Activated naive CD4-positive, alpha-beta T cell treated with anti-CD3 and anti-CD28 coated beads, Interleukin-2, amount 50 U/mL, for 16 hours (primary cell): ENCODE measurements at places on chromosomes 12 and 14.

DNA sequence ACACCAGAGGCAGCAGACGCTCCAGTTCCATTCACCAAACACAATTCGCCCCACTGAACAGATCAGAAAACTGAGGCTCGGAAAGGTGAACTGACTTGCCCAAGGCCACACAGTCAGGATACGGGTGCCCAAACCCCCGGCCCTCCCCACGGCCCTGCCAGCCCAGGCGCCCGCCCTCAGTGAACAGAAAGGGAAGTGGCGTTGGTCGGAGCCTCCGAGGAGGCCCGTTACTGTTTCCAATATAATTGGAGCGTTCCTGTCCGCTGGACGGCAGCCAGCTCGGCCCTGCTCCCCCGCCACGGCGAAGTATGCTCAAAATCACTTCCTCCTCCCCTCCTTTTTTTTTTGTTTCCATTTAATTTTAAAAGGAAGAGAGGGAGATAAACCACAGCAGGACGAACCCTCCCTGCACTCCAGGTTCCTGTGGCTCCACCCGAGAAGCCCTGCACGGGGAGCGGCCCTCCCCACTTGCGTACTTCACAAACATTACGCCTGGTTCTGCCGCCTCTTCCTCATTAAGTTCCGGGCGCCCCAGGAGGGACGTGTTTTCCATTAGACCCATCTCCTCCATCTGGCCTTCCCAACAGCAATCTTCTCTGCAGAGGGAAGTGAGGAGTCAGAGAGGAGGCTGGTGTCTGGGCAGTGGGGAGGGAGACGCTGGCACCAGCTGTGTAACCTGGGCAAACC, 61.1 kb downstream of the NCOR2 start:
- DNase-seq, result no peak

- DNase-seq, result no peak
Measured at GRCh38 chr12:8612629-8613028, at the start of gene AICDA. Gene AICDA (minus strand): TSS chr12:8612859. CDS start chr12:8612767, 92 bp downstream.

GRCh38 chr14:105325716-105326567, 11.4 kb downstream of the PACS2 start:
- DNase-seq, result no peak

DNA sequence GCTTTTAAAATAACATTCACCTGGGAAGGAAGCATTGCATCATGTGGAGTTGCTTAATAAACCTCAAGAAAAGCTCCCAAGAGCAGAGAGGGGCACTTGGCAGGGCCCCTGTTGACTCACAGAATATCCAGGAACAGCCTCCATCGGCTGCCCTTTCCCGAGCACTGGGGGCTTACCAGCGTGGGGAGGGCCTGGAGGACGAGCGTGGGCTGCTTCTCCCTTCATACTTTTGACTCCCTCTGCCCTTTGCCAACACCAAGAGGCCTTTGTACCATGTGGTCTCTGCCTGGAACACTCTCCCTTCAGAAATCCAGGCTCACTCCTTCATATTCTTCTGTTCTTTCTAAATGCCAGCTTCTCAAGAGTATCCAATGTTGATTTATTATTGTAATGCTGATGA, 492.1 kb upstream of the TMEM132C start:
- DNase-seq, result no peak

DNA sequence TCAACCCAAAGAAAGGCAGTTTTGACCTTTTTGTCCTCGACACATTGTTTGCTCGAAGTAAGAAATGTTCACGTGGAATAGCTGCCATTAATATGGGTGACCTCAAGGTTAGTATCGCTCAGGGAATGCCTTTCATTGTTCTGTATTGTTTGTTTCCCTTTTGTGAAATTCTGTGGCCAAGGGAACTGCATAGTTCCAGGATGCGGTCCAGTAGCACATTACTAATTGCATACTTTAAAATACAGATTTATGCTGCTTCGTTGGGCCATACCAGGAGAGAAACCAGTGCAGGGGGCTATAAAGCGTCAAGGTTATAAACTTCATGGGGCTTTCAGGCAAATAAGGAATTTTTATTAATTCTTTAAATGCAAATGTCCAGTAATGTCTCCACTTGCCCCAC, 73.3 kb upstream of the USP44 start:
- DNase-seq, result no peak

DNA sequence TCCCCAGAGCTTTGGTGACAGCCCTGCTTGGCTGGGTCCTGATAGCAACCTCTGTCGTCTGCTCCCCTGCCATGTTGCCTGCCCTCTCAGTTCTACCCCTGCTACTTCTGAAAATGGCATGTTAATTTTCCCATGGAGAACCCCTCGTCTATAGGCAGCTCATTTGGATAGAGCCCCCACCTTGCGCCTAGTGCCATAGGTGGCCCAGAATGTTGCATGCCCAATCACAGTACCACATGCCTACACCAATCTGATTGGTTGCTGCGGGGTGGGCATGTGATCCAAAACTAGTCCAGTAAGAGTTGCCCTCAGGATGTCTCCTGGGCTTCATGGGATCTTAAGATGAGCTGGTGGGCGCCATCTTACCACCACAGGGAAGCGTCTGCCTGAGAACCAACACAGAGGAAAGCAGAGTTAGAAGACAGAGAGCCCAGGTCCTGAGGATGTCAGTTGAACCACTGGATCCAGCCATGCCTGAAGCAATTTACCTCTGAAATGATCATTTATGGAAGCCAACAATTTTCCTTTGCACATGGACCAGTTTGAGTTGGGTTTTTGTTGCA, 85.7 kb downstream of the PAPOLA start:
- no peak for DNase-seq

DNA sequence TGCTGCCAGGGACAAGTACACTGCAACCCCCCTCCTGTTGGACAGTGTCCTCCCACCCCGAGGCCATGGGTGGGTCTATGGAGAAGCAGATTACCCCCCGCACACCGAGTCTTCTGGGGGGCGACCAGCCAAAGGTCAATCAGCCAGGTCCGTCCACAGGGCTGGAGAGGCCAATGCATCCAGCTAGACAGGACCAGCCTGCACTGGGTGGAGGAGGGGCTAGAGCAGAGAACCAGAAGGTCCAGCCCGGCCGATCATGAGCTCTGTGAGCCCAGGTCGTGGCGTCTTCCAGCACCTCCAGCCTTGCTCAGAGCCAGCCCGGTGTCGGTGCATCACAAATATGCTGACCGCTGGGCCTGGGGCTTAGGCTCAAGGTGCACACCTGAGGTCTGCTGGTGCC, 8.2 kb upstream of the ADSS1 start:
- DNase-seq, result no peak

DNA sequence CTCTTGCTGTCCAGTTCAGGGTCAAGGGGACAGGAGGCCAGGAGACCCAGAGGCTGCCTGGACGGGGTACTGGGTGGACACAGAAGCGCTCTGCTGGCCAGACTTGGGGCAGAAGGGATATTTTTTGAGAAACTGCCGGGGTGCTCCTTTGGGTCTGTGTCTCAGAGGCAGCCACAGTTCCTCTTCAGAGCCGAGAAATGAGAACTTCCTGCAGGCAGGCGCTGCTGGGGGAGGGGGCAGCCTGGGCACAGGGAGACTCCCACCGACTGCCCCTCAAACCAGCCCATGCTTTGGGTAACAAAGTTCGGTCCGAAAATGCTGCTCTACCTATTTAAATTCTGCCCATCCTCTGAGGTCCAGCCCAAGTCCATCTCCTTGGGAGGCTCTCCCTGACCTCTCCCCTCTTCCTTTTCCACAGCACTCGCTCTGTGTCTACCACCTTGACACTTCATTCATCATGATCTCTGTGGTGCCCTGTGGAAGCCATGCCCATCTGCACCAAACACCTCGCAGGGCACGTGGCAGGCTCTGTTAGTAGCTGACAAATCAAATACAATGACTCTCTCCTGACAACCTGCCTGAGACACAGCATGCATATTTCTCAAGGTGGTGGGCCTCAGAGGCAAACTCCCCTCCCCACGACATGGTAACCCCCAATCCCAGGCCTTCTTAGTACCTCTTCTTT, 16.4 kb downstream of the HDAC7 start:
- DNase-seq, result no peak

- DNase-seq, result no peak
Measured at GRCh38 chr12:108839018-108839889, 18.1 kb downstream of the SSH1 start.

DNA sequence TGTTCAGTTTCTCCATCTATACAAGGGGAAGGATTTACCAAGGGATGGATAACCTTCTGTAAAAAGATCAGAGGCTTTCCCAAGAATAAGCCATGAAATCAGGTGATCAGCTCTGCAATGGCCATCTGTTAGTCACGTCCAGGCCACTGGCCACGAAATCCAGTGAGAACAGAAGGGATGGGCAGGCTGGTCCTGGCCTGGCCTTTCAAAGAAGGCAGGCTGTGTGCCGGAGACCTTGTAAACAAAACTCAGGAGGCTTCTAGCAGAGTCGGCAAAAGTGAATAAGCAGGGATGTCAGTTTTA, 68.5 kb downstream of the RNF34 start:
- no peak for DNase-seq

- no peak for DNase-seq
Measured at GRCh38 chr14:27387463-27387862, 789.6 kb upstream of the NOVA1 start.

- no peak for DNase-seq
Measured at GRCh38 chr14:22289570-22289969, 299.5 kb downstream of the DAD1 start.

DNA sequence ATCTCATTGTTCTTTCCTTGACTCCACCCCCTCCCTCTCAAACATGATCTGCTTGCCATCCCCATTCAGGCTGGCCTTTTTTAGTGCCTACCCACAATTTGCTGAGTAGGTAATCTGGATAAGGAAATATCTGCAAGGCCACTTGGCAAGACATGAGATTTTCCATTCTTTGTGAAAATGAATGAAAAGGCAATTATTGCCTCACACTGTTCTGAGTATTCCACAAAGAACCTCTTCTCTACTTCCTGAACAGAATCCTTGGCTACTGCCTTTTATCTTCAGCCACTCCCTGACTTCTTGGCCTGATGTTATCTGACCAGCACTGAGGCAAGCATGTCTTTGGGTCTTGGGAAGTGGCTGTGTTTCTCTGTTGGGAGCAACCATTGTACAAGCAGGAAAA, 263.2 kb upstream of the ATP2B1 start:
- no peak for DNase-seq

- DNase-seq, result no peak
Measured at GRCh38 chr14:38204719-38205115, 3.0 kb upstream of the SSTR1 start.

GRCh38 chr12:104682790-104683279, 226.1 kb downstream of the CHST11 start:
- peak; percentile 77 for DNase-seq

DNA sequence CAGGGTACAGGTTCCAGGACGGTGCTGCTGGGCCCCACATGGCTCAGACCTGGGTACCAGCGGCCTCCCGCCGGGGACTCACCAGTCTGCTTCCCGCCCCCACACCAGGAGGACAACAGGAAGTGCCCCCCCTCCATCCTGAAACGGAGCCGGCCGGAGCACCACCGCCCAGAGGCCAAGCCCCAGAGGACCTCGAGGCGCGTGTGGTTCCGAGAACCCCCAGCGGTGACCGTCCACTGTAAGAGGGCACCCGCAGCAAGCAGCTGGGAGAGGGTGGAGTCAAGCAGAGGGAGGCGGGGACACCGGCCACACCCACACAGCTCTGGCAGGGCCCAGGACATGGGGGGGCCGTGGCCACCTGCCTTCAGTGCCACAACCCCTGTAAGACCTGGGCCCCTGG, 8.1 kb downstream of the C14orf180 start:
- no peak for DNase-seq

DNA sequence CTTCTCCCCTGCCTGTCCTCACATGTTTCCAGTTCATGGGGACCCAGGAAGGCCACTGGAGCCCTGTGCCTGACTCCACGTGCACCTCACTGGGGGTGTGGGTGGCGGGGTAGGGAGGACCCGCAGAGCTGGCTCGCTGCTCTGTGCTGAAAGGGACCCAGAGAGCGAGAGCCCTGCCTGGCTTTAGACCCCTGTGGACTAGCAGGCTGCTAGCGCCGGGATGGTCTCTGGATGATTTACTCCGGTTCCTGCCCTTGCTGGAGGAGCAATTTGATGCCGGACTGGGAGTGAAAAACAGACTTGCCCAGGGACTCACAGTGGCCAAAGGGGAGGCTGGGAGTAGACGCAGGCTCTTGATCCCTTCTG, 49.0 kb downstream of the NTF3 start:
- DNase-seq, result no peak

GRCh38 chr14:22026527-22026926, 352.9 kb upstream of the OR4E1 start:
- no peak for DNase-seq

GRCh38 chr12:62760779-62761178, 174.2 kb downstream of the PPM1H start:
- no peak for DNase-seq

- DNase-seq, result no peak
Measured at GRCh38 chr14:93034671-93034994, 81.1 kb downstream of the ITPK1 start.

DNA sequence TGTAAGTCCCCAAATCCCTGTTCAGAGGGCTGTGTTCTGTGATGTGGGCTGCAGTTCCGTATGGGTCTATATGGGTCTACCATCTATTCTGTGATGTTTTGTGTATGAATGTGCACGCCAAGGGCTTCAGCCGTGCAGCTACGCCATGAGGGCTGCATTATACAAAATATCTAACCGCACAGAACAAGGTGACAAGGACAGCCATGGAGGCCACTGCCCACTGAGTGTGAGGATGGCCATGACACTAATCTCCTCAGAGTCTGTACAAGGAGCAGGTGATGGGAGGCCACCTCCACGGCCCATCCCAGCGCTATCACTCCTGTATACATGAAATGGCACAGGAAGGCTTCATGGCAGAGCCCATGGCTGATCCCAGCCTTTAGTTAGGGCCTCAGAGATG, 102.0 kb downstream of the DICER1 start:
- no peak for DNase-seq

DNA sequence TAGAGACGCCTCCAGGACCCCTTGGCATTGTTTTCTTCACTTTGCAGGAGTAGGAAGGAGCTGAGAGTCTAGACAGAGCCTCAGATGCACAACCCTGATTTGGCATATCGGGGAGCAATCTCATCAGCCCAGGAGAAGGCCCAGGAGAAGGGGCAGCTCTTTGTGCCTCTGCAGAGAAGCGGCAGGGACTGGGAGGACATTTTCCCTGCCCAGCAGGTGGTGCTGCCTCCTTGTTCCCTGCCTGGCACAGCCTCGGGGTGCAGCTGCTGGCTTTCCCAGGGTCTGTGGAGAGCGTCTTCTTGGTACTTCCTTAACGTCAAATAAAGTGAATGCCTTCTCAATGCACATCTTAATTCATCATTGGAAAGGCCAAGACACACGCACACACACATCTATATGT, 419.5 kb downstream of the TMEM121 start:
- no peak for DNase-seq

- no peak for DNase-seq
Measured at GRCh38 chr14:64806862-64807495, 72.7 kb downstream of the SPTB start.

DNA sequence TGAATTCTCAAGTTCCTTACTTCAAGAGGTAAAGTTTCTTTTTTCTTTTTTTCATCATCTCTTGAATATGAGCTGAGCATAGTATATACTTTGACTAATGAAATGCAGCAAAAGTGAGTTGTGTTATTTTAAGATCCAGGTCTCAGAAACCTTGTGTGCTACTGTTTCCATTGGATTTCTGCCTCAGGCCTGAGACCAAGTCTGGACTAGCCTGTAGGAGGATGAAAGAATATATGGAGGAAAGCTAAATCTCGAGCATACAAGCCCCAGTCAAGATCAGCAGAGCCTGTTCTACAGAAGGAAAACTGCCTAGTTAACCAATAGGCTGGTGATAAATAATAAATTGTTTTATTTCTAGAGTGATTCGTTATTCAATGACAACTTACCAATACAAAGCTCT, 652.5 kb downstream of the C12orf50 start:
- no peak for DNase-seq

- no peak for DNase-seq
Measured at GRCh38 chr14:52422650-52423356, 108.7 kb downstream of the PTGER2 start.

- DNase-seq, result no peak
Measured at GRCh38 chr14:53924753-53925152, 31.9 kb downstream of the BMP4 start.
